ENCODE measurements at places on chromosomes 12 and 14.

- peak; percentile 49 for DNase-seq
These were observed 427 bp upstream of the TMEM120B start for GRCh38 chr12:121712190-121712460.

DNA sequence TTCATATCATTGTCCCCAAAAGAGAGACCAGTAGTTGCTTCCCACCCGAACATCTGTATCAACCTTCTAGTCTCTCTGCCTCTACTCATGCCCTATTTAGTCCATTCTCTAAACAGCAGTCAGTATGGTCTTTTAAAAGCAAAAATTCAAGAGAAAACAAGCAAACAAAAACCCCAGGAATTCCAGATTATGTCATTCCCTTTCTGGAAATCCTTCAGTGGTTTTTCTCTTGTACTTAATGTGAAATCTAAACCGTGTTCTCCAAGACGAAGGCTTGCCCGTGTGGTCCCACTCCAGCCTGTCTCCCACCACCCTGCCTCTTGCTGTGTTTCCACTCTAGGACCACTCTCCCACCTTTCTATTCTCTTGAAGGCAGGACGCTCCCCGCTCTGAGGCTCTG is 90.8 kb downstream of the TMEM30B start:
- no peak for DNase-seq

- peak; percentile 96 for DNase-seq
These were observed 15.8 kb downstream of the WNT5B start for GRCh38 chr12:1644534-1645438.

GRCh38 chr14:101950516-101951215 is 13.7 kb upstream of the DYNC1H1 start:
- no peak for DNase-seq

GRCh38 chr12:118055144-118055557 is 5.8 kb downstream of the WSB2 start:
- DNase-seq: peak; percentile 28

DNA sequence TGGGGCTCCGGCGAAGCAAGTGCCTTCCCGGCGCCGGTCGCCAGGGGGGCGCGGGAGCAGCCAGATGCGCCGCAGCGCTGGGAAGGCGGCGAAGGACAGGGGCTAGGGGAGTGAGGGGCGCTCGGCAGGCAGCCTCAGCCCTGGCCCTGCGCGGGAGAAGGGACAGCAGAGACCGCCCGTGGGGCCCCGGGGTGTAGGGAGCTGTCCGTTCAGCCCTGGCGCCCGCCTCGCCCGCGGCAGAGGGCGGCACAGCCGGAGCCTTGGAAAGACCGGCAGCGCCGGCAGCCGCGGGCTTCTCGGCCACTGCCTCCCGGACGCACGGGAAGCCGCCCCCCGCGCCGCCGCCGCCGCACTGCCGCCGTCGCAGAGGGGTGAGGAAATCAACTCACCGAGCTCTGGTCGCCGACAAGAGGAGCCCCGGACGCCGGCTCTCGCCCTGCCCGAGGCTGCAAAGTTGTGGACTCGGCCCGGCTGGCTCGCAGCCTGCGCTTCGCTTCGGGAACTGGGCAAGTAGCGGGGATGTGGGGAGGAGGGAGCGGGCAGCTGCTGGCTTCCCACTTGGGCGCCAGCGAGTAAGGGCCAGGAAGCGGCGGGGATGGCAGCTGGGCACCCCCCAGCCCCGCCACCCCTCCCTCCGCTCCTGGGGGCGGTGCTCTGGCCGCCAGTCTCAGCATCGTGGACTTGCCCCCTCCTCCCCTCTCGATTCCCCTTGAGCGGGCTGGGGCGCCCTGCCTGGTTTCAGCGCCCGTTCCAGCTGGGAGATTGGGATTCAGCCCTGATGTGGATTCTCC is at the start of gene ZDHHC22:
Gene ZDHHC22 (minus strand): TSS at position 578 of the 791 bp plus-strand sequence. CDS start 2,053 bp downstream, outside the sequence.
- DNase-seq: no peak
